ENCODE measurements at places on chromosomes 1 and 21. TPM values are rescaled to one million over a fixed set of nuclear protein-coding genes. Genes with fewer than 3 reads are reported as not detected.

DNA sequence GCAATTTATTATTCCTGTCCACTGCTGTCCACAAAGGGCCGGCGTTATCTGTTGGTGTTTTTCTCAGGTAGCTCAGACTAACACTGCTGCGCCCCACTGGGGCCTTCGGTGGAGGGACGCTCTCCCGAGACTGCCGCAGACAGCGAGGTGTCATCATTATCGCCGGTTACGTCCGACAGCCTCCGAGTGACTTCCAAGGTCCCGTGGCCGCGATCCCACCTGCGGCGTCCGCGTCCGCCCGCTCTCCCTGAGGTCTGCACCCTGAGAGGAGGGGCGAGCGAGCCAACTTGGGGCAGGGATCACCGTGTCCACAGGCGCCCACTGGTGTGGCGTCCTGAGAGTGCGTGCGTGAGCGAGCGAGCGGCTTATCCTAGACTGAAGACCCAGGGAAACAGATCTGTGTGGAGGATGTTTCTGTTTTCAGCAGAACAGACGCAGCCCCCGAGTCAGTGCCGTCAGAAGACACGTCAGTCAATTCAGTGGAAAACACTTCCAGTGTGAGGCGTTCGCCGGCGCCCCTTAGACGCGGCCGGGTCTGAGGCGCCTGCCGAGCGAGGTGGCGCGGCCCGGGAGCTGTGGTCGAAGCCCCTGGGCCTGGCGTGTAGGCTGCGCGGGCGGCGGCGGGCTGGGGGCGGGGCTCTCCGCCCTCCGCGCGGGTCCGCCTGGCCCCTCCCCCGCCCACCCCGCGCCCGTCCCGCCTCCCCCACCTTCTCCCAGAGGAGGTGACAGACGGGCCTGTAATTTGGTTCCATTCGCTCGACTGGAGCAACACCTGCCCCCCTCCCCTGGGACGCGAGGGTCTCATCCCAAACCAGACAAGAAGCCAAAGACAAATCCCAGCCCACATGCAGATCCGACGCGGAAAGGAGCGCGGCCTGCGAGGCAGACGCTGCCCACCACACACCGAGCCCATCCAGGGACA lies 12.6 kb downstream of the NHLH2 start:
- DNase-seq: no peak

GRCh38 chr1:232319518-232320210 lies 310.3 kb downstream of the SIPA1L2 start:
- DNase-seq: no peak

- no peak for DNase-seq
Measured at GRCh38 chr1:204977318-204977717, 65.7 kb upstream of the CNTN2 start.

DNA sequence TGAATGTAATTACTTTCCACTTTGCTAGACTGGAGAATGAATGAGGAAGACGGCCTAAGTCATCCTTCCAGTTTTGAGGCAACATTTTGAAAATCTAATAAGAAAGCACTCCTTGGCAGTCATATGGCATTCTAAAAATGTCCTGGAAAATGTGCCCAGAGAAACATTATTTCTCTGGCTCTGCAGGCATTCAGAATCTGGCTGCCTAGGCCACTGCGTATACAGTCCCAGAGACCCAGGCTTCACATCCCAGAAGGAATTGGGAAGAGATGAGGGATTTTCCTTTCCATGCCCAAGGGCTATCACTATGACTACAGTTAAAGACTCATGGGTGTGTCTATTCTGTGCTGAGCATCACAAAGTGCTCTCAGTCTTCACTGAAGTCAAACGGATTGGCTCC lies 92.9 kb downstream of the BEND5 start:
- no peak for DNase-seq

DNA sequence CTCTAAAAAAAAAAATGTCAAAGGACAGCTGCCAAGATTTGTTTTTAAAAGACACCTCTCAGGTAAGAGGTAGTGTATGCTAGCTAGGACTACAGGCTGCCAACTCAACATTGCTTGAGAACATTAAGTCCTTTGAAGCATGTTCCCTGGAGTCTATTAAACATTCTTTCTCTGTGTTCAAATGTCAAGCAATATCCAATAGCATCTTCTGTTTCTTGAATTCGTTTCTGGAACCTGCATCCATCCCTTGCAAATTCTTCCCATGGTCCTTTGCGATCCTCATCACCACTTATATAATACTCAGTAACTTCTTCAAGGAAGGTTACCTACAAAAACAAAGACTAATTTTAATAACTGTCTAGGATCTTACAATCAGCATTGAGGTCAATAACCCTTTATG lies 5.6 kb downstream of the PPP1R15B start:
- DNase-seq: no peak

Gene A3GALT2
- not detected for total RNA-seq

Gene GBP7
- total RNA-seq: not detected

Gene VCAM1
- 11.0 TPM for total RNA-seq

Gene TRMT13
- total RNA-seq: 7.0 TPM

Gene OR2AK2
- not detected for total RNA-seq

Gene PLEKHN1
- total RNA-seq: 0.34 TPM

Data from SJSA1 (cell line).